ENCODE measurements at places on chromosomes 2 and 18.

- no peak for DNase-seq
These were observed 10.8 kb downstream of the ASXL2 start for GRCh38 chr2:25867396-25868003.

DNA sequence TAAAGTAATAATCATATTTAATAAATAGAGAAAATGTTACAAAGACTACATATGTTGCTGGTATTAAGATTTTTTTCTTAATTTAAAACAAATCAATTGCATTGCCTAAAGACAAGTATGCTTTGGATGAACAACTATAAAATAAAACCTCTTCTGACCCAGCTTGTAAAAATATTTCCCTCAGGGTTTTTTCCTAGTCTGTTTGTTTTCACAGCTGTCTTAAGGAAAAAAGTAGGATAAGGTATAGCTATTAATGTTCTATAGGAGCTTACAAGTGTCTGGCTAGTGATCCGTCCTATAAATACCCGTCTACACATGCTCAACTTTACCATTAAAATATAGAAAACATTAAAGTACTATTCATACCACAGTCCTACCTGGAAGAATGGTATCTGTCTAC, 97.1 kb downstream of the NOL10 start:
- no peak for DNase-seq

GRCh38 chr2:176917-177316, 86.9 kb downstream of the SH3YL1 start:
- DNase-seq: no peak

- DNase-seq: no peak
These were observed 59.8 kb downstream of the TAF4B start for GRCh38 chr18:26286008-26286407.

DNA sequence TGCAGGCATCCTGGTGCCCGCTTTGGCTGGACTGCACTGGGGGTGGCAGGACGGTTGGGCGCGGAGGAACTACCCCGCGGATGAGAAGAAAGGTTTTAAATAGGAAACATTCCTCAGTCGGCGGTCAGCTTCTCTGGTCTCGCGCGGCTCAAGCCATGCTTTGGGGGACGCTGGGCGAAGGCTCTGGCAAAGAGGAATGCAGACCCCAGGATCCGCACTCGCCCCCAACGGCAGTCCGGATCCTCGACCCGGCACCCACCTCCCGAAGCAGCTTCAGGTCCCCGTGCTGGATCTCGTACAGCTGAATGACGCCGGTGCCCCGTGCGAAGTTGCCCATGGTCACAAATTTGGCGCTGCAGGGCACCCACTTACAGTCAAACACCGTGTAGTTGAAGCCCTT, 686 bp upstream of the PNO1 start:
- no peak for DNase-seq

DNA sequence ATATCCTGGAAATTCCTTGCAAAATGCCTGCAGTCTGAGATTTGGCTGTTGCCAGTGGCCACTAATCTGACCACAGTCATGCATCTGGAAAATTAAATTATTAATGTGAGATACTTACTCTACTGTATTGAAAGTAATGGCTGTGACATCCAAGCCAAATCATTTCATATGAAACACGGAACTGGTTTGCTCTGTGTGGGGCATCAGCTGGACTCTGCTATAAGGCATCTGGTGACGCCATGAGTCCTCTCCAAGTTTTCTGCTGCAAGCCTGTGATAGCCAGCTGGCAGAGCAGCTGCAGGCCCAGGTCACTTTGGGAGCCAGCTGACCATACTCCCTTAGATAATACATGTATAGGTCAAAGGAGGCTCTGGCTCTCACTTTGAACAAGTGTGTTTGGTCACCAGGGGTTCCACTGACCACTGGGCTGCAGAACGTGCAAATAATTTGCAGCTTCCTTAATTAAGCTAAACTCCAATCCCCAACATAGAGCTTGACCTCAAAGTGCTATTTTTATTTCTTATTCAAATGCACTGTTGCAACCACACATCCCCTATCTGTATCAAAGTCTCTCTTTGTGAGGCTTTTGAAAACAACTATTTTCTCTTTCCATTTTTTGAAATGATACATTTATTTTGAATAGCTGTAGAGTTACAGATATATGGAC, 152.9 kb downstream of the NCKAP5 start:
- DNase-seq: no peak

DNA sequence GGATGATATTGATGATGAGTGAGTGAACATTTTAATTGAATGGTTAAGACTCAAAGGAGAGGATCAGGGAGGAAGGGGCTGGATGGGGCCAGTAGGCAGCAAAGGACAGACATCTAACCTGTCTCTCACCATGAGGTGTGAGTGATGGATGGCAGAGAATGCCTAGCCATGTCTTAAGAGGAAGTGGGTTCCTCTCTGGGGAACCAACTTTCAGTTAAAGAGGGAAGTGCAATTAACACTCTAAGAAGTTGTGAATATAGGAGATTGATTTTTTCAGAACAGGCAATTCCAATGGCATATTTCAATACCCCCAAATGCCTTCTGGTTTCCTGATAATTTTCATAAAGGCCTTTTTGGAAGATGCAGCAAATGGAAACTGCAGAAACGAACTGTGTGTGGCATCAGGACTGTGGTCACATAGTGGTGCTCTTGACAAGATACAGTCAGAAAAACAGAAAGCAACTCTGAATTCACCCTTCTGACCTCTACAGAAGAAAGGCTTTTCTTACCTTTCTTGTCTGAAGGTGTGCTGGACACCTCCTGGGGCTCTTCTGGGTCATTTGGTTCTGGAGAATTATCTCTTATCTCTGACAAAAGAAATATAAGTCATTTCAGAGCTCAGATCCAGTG, 10.2 kb downstream of the SP110 start:
- DNase-seq: no peak

GRCh38 chr2:38598200-38598990, 4.3 kb downstream of the HNRNPLL start:
- DNase-seq: no peak

DNA sequence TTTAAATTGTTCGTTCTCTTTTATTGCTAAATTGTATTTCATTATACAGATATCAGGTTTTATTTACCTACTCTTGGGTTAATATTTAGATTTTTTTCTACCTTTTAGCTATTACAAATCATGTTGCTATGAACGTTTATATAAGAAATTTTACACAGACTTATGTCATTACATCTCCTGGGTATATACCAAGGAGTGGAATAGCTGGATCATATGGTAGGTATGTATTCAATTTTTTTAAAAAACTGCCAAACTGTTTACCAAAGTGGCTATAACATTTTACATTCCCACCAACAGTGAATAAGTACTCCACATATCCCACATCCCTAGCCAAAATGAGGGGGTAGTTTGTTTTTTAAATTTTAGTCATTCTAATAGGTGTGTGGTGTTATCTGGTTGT, 32.3 kb upstream of the BAZ2B start:
- DNase-seq: no peak

DNA sequence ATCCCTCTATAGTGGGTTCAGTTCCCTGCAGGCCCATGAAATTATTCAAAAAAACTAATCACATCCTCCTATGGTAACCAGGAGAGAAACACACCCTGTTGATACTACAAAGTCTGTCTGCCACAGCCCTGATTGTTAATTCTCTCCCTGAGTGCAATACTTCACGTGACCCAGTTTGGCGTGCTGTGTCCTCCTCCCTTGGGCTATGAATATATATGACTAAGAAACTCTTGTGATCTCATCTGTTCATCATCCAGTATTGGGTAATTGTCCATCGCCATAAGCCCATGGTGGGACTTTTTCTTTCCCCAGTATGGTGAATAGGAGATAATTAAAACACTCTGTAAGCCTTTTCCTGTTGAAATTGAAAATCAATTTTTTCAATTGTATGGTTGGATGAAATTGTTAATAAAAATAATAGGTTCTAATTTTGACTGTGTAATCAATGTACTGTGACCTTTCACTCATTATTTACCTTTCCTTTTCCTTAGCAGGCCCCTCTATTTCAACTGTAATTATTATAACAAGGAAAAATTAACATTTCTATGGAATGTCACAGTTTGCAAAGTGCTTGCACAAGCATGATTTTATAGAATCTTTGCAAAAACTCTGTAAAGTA, 1822.6 kb downstream of the SUCLG1 start:
- peak; percentile 19 for DNase-seq

- DNase-seq: no peak
These were observed 2.6 kb downstream of the SERPINB11 start for GRCh38 chr18:63705401-63705800.

DNA sequence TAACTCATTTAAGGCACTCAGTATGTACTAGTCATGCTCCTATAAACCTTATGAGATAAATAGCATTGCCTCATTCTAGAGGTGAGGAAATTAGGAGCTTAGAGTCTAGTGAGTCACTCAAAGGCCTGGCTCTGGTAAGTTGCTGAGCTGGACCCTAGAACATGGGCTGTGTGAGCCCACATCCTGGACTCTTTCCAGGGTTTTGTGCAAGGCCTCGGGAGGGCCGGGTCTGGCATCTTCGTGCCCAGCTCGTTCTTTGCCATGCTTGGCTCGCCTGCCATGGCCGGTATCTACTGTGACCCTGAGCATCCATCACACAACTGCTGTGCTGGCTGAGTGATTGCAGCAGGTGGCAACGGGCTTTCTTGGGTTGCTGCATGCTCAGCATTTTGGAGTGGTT, 168.0 kb downstream of the LPIN1 start:
- no peak for DNase-seq

- DNase-seq: peak; percentile 97
These were observed 3.3 kb upstream of the SOS1 start for GRCh38 chr2:39124000-39124745.

GRCh38 chr2:5921081-5921642, 229.0 kb downstream of the SOX11 start:
- no peak for DNase-seq

GRCh38 chr2:82839036-82839435, 1620.0 kb downstream of the SUCLG1 start:
- peak; percentile 8 for DNase-seq

DNA sequence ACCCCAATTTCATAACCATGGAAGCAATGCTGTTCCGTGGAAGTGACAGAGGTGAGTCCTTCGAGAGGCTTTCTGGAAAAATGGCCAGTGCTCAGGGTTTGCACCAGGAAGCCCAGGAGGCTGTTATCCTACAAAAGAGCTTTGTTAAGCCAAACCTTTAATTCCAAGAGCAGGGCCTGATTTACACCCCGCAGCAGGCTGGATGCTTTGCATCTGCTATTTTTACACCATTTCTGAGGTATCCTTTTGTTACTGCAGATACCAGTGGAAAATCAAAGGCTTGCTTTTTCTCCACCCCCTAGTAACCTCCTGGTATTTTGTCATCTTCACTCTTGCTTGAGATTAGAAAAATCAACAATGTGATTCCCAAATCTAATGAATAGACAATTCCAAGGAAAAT, 380.6 kb downstream of the SOX11 start:
- DNase-seq: no peak

- DNase-seq: peak; percentile 73
These were observed 69.6 kb downstream of the POLR1A start for GRCh38 chr2:86035883-86036668.

GRCh38 chr18:3836483-3837335, 386.7 kb downstream of the TGIF1 start:
- DNase-seq: no peak

DNA sequence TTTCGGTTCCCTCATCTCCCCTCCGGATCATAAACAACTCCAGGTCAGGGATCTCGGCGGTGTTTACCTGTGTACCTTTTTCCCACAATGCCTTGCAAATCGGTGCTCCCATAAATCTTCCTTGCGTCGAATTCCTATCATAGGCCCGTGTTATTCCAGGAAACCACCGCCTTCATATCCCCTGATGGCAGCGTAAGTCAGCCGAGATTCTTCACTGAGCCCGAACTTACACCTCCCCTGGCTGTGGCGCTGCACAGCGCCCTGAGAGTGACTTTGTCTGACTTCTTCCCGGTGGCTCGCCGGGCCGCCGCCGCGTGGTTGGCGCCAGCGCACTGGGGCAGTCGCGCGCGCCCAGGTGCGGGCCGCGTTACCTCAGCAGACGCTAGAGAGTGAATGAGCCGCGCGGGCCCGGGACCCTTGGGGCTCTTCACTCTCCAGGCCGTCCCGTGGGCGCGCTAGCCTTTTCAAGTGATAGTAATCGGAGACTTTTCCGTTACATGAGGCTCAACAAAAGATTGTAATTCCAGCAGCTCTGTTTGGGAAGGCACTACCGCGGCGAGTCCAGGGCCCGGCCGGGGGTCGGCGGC, 101.6 kb downstream of the SPTBN1 start:
- peak; percentile 51 for DNase-seq

GRCh38 chr2:234278556-234279255, 218.2 kb downstream of the ARL4C start:
- no peak for DNase-seq

DNA sequence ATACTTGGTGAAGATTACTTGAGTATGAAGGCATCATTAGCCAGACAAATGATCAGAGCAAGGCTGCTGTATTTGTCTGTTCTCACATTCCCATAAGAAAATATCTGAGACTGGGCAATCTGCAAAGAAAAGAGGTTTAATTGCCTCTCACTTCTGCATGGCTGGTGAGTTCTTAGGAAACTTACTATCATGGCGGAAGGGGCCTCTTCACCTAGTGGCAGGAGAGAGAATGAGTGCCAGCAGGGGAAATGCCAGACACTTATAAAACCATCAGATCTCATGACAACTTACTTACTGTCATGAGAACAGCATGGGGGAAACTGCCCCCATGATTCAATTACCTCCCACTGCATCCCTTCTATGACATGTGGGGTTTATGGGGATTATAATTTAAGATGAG, 452.3 kb downstream of the GALR1 start:
- no peak for DNase-seq

DNA sequence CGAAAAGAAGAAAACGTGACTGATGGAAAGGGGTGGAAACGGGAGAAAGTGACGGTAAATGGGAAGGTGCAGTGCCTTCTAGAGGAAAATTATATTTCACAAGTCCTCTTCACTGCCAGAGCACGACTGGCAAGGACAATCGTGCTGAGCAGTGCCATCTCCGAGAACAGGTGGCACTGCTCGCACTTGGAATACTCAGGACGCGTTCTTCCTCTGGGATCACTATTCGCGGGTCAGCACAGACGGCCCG, 364 bp downstream of the STAT1 start:
- no peak for DNase-seq

DNA sequence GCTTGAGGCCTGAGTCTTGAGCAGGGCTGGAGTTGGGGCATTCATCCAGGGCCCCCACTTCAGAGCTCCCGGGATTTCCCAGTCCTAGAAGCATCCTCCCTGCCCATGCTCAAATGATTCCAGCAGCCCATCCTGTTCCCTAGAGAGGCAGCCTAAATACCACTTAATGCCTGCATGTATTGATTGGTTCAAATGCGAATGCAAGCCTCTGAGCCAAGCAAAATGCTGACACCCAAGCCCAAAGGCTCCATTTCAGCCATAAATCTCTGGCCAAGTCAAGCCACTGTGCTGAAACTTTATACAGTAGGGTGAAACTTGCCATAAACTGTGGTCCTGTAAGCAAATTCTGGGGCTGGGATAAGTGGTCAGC, 279.8 kb downstream of the CLIP4 start:
- no peak for DNase-seq

DNA sequence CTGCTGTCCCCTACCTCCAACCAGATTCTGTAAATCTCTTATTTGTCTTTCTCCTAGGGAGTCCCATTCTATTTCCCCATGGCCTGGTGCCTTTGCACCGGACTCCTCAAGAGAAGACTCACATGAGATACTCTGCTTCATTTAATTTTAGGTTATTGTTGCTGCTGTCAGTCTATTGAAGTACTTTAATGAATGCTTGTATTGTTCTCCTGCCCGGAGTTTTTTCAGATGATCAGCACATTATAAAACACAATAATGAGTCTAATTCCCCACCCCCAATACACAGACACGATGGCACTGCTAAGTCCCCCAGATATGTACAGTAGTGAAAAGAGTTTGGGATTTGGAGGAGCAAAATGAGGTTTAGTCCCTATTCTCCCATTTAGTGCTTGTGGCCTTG, 58.9 kb downstream of the HAUS1 start:
- no peak for DNase-seq
